ENCODE measurements at places on chromosomes 7 and 10.
A peak's percentile ranks its signal among the peaks of the same experiment; 100 is the strongest.

- DNase-seq, result no peak
These were observed 19.7 kb downstream of the SKIDA1 start for GRCh38 chr10:21505711-21506278.

DNA sequence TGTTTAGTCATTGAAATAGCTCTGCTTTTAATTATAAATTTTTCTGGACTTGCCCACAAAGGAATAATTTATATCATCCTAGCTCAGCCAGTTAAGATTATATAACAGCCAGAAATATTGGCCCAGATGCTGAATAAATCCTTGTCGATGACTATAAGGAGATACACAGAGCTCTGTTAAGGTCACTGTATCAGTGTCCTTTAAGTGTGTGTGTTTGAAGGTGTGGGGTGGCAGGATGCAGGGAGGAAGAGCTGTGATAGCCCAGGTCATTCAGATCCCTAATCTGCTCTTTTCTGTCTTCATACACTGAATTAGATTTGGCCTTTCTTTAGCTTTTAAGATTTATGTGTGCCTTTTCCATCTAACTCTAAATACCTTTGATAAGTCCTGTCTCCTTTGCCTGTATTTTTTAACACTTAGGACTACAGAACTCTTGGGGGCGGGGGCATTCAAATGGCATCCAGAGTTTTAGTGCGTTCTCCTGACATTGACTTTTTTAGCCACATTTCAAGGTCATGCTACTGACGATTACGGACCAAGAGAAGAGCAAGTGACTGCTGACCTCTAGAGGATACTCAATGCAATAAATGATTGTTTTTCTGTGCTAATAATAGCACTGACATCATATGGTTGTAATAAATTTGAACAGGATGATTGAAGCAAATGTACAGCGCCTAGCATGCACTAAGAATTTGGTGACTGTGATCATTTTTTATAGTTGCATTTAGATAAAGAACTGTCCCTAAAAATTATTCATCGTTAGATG is 172.3 kb downstream of the CACNB2 start:
- no peak for DNase-seq

DNA sequence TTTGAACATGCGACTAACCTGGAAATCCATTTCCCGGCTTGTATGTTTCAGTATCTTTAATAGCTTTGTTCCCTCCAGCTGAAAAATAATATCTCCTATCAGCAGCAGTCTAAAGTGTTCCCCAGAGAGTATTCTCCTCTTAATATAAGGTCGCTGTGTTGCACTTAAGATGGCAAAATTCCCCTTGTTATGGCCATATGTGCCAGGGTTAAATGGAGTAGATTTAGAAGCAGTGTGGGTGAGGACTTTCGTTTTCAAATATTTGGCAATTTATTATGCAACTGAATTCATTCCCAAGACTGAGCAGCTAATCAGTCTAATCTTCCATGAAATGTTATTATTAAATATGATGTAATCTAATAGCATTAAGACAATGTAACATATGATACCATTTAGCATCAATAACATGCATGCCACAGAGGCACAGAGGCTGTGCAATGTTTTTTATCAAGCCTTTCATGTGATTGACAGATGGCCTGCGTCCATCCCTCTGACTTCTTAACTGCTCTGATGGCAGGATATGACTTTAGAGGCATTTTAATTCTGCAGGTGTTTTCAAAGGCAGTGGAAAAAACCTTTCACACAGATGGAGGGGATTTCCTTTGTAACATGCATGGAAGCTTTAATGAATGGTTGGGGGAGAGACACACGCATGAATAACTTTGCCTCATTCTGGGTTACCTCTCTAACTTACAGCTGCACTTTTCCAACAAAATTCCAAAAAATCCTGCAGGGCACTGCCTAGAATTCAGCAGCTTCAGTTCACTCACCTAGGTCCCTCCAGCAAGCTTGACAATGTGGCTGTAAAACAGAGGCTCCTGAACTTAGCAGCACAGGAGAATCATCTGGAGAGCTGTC is 55.1 kb upstream of the ZPBP start:
- peak; percentile 34 for DNase-seq

GRCh38 chr7:22447008-22447407 is 53.0 kb downstream of the STEAP1B start:
- no peak for DNase-seq

Measured in GM12864 (cell line).